ENCODE measurements at places on chromosomes 11 and 22.

DNA sequence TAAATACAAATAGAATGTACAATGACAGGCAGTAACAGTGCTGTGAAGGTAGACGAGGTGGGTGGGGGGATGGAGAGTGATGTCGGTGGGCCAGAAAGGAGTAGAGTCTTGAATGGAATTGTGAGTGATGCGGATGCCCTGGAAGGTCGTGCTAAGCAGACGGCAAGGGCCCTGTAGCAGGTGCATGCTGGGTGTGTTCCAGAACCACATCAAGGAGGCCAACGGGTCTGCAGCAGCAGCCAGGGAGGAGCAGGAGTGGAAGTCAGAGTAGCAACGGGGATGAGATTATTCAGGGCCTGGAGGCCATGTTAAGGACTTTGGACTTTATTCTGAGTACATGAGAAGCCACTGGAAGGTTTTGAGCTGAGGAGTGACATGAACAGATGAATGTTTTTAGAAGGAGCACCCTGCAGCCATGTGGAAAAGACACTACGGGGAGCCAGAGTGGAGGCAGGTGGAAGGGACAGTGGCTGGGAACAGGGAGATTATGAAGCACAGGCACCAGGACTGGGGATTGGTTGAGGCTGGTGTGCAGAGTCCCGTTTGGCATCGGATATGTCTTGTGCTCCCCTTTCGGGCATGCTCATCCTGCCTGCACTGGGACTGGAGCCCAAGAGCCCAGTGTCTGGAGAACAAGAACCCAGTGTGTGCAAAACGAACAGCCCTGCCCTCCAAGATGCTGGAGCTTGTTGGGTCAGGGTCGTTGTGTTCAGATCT is 74.1 kb downstream of the COMMD9 start:
- DNase-seq, result no peak

DNA sequence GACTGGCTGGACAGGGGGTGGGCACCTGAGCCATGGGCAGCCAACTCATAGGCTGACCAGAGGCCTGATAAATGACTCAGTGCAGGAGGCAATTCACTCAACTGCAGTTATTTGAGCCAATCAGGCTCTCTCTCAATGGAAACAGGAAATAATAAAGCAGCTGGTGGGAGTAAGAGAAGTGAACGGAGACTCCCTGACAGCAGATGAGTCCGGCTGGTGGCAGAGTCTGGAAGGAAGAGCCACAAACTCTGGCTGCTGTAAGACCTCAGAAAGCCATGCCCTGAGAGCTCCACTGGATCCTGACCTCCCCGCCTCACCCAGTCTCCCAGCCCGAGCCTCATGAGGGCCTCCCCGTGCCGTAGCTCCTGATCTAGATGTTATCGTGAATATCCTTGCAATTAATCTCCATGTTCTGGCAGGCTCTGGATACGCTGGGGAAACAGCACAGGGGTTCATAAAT is 69.8 kb downstream of the TRIM29 start:
- DNase-seq, result peak; percentile 4

DNA sequence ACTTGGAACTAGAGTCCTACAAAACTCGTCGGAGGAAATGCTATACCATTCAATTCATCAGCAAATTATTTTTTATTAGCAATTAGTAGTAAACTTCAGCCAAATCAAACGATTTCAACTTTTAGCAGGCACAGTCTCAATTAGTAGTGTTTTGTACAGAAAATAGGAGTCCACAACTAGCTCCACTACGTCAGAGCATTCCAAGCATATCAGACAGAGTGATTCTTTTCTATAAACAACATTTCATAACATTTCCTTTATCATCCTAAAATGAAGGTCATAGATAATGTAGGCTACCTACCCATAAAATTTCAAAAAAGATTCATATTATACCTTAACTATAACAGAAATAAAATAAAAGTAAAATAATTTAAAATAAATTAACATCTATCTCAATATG is 169.9 kb downstream of the KIF18A start:
- no peak for DNase-seq

DNA sequence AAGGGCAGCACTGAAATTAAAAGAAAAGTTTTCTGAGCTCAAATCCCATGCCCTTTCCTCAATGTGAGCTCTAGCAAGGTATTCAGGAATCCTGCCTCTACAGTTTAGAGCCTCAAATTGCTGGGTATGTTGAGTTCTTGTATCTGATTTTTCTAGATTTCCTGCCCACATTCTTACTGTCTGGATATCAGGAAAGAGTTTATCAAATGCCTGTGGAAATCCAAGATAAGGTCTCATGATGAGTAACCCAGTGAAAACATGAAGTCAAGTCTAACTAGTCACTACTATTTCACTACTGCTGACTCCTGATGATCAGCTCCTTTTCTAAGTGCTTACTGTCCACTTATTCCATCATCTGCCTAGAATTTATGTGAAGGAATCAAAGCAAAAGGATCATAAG is 29.8 kb downstream of the LIMK2 start:
- DNase-seq, result peak; percentile 88

DNA sequence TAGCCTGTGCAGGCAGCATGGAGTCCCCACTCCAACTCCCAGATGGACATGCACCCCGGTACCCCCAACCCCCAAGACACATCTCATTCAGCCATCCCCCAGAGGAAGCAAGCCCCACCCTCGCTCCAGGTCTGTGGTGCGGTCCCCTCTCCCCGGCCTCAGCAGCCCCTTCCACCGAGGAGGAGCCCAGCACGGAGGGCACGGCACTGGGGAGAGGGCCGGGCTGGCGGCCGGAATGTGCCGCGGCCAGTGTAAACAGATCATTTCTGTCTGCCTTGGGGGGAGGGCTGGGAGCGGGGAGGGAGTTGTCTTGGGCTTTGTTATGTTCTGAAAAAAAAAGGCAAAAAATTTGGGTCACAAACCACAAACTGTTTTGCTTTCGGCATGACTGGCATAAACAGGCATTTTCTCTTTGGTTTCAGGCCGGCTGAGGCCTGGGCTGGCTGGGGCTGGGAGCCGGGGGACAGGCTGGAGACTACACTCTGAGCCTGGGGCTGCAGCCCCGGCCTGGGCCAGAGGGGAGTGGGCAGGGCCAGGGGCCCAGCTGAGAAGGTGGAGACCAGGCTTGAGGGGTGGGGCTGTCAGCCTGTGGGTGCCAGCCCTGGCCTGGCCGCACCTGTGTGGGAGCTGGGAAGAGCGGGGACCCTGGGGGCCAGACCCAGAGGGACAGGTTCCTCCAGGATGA is 16.8 kb downstream of the IGF2 start:
- no peak for DNase-seq

DNA sequence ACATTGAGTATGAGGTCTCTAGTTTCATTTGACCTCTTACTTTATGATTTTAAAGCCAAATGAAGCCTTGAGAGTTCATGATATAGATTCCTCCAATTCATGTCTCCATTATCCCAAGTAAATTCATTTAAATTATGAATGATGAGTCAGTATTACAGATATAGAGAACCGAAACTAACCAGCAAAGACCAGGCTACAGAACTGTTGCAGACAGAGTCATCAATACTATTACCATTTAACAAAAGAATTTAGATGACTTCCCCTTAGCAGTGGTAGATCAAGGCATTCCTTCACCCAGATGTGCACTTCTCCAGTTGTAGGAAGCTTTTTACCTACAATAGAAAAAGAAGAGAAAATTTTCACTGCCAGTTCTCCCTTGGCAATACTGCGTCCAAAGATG is 11.8 kb upstream of the CCDC89 start:
- no peak for DNase-seq

GRCh38 chr11:75202195-75202594 is 38.4 kb upstream of the TPBGL start:
- DNase-seq, result no peak

GRCh38 chr11:110507328-110507727 is 77.6 kb downstream of the FDX1 start:
- DNase-seq, result no peak

DNA sequence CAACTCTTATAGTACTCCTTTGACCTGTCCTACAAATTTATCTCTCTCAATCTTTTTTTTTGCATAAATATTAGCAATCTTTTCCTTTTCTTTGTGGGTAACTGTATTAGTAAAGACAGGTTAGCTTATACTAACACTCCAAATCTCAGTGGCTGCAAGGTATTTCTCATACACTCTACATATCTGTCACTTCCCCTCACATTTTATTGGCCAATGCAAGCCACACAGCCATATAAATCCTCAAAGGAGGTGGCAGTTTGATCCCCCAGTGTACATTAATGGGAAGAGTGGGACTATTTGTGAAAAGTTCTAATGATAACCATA is 42.6 kb upstream of the EED start:
- DNase-seq, result no peak

DNA sequence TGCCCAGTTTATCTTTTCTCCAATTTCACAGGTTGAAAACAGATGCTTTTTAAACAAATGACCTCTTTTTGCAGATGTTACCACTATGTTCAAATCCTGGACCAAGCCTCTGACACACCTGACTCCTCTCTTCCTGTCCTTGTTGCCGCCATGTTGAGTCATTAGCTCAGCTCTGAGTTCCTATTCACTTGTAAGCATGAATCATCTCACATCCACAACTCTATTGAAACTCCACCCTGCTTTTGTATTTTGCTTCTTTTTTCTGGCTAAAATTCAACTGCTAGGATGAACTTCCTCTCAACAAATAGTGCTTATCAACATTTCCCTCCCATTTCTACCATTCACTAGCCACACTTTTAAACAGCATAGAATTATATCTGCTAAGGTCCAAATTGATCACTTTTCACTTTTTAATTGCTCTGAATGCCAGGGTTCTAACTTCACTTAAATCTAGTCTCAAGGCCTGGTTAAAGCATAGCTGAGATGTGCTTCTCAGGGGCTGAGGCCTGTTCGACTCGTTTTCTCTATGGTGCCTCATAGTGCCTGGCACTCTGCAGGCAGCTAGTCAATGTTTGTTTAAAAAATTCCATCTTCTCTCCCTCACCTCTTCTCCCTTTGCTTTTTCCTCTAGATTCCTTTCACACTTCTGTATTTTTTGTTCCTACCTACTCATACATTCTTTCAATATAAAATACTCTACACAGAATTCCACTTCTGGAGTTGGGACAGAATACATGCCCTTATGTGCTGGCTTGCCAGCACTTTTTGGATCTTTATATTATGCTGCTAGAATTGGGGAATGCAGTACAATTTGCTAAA is 3.9 kb downstream of the JOSD1 start:
- peak; percentile 70 for DNase-seq

DNA sequence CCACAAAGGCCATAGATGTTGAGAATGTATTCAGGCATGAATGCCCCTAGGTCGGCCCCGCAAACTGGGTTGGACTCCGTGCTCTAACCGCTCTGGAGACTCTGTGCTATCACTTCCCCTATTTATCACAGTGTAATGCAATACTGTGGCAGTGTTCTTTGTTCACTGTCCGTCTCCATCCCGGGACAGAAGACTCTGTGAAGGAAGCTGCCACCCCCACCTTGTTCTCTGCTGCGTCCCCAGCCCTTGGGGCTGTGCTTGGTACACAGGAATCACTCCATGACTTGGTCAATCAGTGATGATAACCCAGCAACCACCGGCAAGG is 57.6 kb downstream of the TSPAN18 start:
- DNase-seq, result no peak

GRCh38 chr11:33272338-33273107 is 15.3 kb downstream of the HIPK3 start:
- DNase-seq, result no peak

- no peak for DNase-seq
Observed at GRCh38 chr11:41403458-41403857, 56.0 kb downstream of the LRRC4C start.

DNA sequence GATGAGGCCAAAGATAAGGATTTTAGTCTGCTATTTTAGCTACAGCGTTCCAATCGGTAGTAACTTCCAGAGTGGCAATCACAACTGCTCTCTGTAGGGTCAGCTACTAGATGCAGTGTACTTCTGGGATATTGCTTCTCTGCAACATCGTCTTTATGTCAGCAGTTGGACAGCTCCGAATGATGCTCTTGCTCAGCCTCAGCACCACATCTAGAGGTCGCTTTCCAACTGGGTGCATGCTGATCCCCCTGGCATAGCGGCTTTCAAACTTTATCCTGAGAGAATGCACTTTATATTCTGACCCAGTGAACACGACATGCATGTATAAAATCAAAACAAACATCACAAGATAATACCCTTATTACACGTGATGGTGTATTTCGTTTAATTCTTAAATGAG is 219.6 kb downstream of the C11orf87 start:
- no peak for DNase-seq

- DNase-seq, result peak; percentile 62
Observed at GRCh38 chr11:19595840-19596751, 116.5 kb upstream of the NAV2 start.

- no peak for DNase-seq
Observed at GRCh38 chr11:1823376-1824220, 11.2 kb upstream of the SYT8 start.
